Progenitor cell of endocrine pancreas (in vitro differentiated cells): ENCODE measurements at places on chromosomes 2 and 18.

- H3K4me3 ChIP-seq, result no peak overlapping the region
- no peak overlapping the region for H3K27ac ChIP-seq
- H3K4me1 ChIP-seq, result peaks cover 8% of the 10 kb centered on the region
- H3K27me3 ChIP-seq, result no peaks in the 10 kb centered on the region
These were observed 31.7 kb upstream of the MAP4K3 start for GRCh38 chr2:39468579-39469451.

DNA sequence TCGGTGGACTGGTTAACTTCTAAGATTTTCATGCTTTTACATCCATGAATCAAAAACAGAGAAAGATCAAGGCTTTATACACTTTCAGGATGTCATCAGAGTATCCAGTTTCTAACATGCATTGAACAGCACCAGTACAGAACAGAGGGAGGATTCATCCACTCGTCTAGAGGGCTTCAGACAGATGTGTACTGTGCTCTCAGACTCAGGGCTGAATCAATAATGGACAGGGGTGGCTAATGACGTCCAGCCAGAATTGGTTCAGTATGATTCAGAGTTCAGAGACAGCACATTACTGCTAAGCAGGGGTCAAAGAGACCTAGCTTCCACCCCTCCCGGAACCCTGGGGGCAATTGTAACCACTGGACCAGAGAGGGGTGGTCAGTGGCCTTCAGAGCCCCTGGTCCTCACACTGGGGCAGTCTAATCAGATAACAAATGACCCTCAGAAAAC, 37.3 kb downstream of the RNU4ATAC start:
- peaks cover 7% of the 10 kb centered on the region for H3K36me3 ChIP-seq
- no peak for DNase-seq
- peaks cover 31% of the 10 kb centered on the region for H3K4me1 ChIP-seq
- no peaks in the 10 kb centered on the region for H3K27me3 ChIP-seq
- H3K27ac ChIP-seq, result peak overlapping the region; percentile 15
- H3K4me3 ChIP-seq, result no peak overlapping the region

DNA sequence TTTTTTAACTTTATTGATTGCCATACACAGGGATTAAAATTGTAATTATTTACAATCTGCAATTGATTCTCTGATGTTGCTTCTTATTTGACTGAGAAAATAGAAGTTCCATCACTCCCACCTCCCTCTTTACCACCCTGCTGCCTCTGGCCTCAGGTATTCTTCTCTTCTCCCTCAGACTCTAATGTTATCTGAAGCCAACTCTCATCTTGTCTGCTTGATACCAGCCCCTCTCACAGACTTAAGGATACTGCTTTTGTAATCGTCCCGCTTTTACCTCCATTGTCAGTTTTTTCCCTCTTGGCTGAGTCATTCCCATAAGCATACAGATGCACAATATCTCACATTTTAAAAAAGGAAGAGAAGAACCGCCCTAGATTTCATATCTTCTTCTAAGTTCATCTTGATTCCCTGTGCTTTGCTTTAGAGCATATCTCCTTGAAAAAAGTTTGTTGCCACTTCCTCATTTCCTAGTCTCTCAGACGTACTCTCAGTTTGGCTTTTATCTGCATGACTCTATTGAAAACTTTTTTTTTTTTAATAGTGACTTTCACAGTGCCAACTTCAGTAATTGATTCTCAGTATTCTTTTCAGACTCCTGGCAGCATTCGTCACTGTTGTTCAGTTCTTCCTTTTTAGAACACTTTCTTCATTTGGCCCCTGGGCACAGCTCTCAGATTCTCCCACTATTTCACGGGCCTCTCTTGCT, 31.1 kb downstream of the SPAG16 start:
- peaks cover 34% of the 10 kb centered on the region for H3K36me3 ChIP-seq
- no peaks in the 10 kb centered on the region for H3K27me3 ChIP-seq
- no peak overlapping the region for H3K27ac ChIP-seq
- H3K4me1 ChIP-seq, result peaks cover under 1% of the 10 kb centered on the region
- H3K4me3 ChIP-seq, result no peak overlapping the region

DNA sequence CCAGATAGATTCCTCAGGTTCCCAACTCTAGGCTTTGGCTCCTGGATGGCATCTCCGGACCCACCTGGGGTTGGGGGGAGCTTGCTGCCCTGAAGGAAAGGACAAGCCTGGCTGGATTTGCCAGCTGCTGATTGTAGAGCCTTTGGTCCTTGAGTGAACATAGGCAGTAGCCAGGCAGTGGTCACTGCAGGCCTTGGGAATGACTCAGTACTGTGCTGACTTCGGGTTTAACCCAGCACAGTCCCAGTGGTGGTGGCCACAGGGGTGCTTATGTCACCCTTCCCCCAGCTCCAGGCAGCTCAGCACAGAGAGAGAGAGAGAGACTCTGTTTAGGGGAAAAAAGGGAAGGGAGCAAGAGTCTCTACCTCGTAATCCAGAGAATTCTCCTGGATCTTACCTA, 27.7 kb upstream of the ACTR2 start:
- DNase-seq, result no peak
- no peaks in the 10 kb centered on the region for H3K36me3 ChIP-seq
- no peak overlapping the region for H3K4me3 ChIP-seq
- peaks cover 3% of the 10 kb centered on the region for H3K27me3 ChIP-seq
- H3K4me1 ChIP-seq, result no peaks in the 10 kb centered on the region

DNA sequence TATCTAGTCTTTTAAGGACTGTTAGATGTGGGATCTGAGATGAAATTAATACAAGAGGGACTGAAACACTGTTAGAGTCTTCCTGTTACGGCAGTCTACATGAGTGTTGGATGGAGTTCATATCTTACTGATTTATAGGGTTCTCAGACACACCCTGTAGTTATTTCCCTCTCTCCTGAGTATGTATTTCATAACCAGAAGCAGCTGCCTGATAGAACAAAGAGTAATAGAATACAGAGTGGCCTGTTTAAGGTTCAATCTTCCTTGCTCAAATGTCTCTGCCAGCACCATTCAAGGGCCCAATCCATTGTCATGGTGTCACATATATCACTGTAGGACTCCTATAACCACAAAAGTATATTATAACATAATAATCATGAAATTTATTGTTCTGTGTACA, 1229.1 kb upstream of the ACVR2A start:
- no peaks in the 10 kb centered on the region for H3K27me3 ChIP-seq
- no peaks in the 10 kb centered on the region for H3K36me3 ChIP-seq
- H3K27ac ChIP-seq, result no peak overlapping the region
- H3K4me3 ChIP-seq, result no peak overlapping the region
- no peak for DNase-seq
- no peaks in the 10 kb centered on the region for H3K4me1 ChIP-seq

DNA sequence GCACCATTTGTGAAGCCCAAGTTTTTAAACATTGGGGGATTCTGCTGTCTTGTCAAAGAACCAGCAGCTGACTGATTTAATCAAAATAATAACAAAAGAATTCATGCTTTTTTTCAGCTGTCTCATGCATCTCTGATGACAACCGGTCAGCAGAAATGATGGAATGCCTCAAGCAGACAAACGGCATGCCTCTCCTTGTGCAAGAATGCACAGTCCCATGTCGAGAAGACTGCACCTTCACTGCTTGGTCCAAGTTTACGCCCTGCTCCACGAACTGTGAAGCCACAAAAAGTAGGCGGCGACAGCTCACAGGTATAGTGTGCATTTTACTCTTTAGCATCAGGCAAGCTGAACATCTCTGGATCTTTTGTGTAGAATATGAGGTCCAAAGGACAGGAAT, 558.8 kb upstream of the HNMT start:
- no peaks in the 10 kb centered on the region for H3K27me3 ChIP-seq
- peaks cover 9% of the 10 kb centered on the region for H3K4me1 ChIP-seq
- H3K36me3 ChIP-seq, result peaks cover 4% of the 10 kb centered on the region
- no peak for DNase-seq
- H3K27ac ChIP-seq, result no peak overlapping the region
- H3K4me3 ChIP-seq, result no peak overlapping the region

- no peak overlapping the region for H3K27ac ChIP-seq
- no peaks in the 10 kb centered on the region for H3K36me3 ChIP-seq
- peaks cover 5% of the 10 kb centered on the region for H3K4me1 ChIP-seq
- no peaks in the 10 kb centered on the region for H3K27me3 ChIP-seq
These were observed 5.8 kb upstream of the MARCHF7 start for GRCh38 chr2:159706385-159706980.

GRCh38 chr2:201152999-201153815, 29.7 kb upstream of the CASP10 start:
- no peaks in the 10 kb centered on the region for H3K27me3 ChIP-seq
- H3K36me3 ChIP-seq, result peaks cover 12% of the 10 kb centered on the region
- DNase-seq, result no peak

DNA sequence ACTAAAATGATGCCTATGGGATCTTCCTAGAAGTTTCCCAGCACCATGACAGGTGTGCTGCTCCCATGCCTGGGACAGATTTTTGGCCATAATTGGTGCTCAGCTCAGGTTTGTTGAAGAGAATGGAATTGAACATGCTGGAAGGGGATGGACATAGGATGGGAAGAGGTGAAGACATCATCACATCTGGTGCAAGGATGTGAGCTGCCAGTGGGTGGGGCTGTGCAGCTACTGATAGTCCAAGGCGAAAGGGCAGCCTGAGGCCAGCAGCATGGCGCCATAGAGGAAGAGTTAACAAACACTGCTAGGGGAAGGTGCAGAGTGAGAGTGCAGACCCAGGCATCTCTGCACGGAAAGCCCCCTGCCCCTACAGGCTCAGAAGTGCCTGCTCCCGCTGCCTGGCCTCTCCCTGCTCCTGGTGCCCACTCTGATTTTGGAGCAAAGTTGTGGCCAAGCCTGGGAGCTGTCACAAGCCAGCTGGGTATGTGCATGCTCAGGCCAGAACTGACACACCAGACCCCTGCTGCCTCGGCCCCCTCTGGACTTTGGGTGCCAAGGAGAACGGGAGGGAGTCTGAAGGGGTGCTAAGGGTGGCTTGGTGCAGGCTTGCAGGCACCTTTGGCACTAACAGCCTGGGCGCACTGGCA, 178.6 kb downstream of the ZBTB7C start:
- H3K27me3 ChIP-seq, result peaks cover 12% of the 10 kb centered on the region
- H3K4me1 ChIP-seq, result peaks cover 2% of the 10 kb centered on the region
- H3K4me3 ChIP-seq, result no peak overlapping the region
- peak; percentile 62 for DNase-seq
- no peak overlapping the region for H3K27ac ChIP-seq
- no peaks in the 10 kb centered on the region for H3K36me3 ChIP-seq

DNA sequence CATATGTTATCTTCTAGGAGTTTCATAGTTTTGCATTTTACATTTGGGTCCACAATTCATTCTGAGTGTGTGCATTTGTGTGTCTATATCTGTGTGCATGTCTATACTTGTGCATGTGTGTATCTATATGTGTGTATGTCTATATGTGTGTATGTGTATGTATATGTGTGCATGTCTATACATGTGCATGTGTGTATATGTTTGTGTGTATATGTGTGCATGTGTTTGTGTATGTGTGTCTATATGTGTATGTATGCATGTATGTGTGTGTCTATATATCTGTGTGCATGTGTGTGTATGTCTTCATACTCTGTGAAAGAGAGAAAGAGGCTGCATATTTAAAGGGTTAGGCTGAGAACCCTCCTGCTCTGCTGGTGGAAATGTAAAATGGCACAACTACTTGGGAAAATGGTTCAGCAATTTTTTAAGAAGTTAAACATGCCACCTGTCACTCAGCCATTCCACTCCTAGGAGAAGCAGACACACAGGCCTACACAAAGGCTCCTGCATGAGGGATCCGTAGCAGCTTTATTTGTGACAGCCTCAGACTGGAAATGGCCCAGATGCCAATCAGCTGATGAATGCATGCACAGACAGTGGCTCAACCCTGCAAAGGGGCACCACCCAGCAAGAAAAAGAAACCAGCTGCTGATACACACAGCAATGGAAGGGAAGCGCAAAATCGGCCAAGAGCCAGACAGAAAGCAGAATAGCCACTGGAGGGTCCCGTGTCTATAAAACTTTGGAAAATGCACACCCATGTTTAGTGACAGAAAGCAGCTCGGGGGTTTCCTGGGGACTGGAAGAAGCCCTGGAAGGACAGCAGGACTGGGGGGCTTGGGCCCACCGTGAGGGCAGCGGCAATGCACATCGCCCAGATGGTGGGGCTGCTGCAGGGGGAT, 146.8 kb downstream of the SEPTIN10 start:
- H3K27ac ChIP-seq, result peak overlapping the region; percentile 22
- no peak for DNase-seq
- H3K36me3 ChIP-seq, result no peaks in the 10 kb centered on the region
- H3K27me3 ChIP-seq, result peaks cover 3% of the 10 kb centered on the region
- H3K4me3 ChIP-seq, result no peak overlapping the region

DNA sequence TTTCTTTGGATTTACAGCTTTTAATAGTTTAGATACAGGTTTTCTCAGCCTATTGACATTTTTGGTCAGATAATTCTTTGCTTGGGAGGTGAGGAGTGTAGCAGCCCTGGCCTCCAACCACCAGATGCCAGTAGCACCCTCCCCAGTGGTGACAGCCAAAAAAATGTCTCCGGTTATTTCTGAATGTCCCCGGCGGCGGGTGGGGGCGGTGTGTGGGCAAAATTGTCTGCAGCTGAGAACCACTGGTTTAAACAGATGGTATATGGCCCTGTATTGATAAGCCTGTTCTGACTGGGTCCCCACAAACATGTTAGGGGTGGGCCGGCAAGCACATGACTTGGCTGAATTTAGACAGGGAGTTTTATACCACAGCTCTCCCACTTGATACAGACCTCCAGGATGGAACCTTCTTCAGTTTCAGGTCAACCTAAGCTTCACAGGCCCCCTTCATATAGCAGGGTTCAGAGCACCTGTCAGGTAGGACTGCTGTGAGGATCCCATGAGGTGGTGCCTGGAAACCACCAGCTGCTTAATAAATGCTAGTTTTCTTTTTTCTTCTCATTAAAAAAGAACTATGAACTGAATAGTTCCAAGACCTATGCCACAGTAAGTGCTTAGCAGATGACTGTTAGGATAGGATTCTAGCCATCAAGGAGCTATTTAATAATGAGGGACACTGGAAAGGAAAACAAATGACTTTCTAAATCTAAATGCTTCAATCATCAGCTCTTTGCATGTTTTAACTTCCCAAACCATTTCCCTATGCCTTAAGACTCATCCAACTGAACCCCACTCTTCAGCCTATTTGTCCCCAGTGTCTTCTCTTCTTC, 18.1 kb downstream of the LPIN2 start:
- H3K4me1 ChIP-seq, result peaks cover 12% of the 10 kb centered on the region
- peak overlapping the region; percentile 45 for H3K27ac ChIP-seq
- peaks cover 11% of the 10 kb centered on the region for H3K36me3 ChIP-seq
- no peak overlapping the region for H3K4me3 ChIP-seq

DNA sequence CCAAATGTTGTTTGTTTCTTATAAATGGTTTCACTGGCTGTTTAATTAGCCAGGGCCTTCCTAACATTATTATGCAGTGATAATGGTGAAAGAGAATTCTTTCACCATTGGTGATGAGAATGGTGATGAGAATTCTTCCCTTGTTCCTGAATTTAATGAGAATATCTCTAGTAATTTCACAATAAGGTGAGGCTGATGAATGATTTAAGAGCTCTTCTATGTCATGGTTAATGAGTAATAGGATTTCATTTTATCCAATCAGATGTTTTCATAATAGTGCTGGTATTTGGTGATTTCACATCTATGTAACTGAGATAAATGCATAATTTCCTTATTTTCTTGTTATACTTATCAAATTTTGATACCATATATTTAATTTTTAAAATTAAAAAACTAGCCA, 535.7 kb upstream of the ZEB2 start:
- DNase-seq, result no peak
- H3K36me3 ChIP-seq, result no peaks in the 10 kb centered on the region
- no peak overlapping the region for H3K27ac ChIP-seq
- no peaks in the 10 kb centered on the region for H3K4me1 ChIP-seq
- H3K4me3 ChIP-seq, result no peak overlapping the region
